HuH-7.5 (cell line): ENCODE measurements at places on chromosomes 2 and 18.

DNA sequence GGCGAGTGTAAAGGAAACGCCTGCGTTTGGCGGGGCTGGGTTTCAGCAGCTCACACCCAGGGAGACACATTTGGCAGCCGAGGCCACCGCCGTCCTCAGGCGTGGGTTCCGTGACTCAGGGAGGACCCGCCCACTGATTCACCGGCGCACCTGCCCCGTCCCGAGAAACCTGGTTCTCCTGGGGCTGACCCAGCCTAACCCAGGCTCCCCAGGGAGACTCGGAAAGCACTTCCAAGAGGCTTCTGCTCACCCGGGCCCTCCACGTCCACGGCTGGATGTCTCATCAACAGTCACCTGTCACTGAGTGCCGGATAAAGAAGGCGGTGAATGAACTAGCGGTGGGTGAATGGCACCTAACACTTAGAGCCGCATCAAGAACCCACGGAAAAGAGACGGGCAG, 126.4 kb upstream of the CTDP1 start:
- no peak for DNase-seq

DNA sequence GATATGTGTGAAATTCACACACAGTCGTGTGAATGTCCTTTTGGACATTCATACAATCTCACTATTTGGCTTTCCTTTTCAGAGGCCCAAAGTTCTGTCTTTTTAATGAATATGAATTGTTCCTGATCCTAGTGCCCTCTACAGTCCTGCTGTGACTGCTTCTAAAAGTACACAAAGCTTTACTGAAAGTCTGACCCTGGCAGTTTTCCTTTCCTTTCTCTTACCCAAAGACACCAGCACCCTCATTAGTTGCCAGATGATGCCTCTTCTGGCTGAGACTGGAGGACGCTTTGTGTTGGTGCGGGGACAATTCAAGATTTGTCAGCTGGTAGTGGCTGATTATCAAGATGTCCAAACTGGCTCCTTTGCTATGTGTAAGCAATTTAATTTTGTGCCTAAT, 81.8 kb upstream of the CDCA7 start:
- no peak for DNase-seq

GRCh38 chr18:26931659-26932058, 66.2 kb upstream of the AQP4 start:
- DNase-seq: no peak

GRCh38 chr2:161994761-161995520, 79.1 kb downstream of the DPP4 start:
- DNase-seq: no peak

DNA sequence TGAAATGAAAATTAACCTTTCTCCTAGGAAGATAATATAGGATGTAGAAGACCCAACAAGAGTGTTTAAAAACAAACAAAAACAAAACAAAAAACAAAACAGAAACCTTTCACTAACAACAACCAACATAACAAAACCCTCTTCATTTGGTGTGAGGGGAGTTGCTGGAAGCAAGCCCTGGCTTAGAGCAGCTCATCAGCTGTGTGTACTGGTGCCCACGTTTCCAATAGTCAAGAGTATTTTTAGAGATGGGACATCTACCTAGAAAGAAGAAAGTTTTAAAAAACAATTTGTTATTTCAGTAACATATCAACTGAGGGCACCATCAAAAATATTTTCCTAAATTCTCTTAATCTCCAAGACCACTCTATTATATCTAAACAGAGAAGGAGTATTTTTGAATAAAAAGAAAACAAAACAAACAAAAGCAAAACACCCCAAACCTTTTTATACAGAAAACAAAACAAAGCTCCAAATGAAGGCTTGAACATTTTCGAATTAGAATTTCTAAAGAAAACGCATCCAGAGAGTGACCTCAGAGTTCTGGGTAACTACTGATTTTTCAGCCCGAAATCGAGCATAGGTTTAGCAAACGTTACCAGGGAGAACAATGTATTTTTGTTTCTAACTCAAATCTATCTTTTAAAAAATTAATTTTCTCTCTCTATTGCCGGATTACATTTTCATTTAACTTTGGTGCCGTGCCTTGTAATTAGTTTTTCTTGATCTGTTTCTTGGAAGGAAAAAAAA, 134.6 kb downstream of the INSIG2 start:
- no peak for DNase-seq

GRCh38 chr2:95317665-95318425, 20.7 kb downstream of the KCNIP3 start:
- no peak for DNase-seq

DNA sequence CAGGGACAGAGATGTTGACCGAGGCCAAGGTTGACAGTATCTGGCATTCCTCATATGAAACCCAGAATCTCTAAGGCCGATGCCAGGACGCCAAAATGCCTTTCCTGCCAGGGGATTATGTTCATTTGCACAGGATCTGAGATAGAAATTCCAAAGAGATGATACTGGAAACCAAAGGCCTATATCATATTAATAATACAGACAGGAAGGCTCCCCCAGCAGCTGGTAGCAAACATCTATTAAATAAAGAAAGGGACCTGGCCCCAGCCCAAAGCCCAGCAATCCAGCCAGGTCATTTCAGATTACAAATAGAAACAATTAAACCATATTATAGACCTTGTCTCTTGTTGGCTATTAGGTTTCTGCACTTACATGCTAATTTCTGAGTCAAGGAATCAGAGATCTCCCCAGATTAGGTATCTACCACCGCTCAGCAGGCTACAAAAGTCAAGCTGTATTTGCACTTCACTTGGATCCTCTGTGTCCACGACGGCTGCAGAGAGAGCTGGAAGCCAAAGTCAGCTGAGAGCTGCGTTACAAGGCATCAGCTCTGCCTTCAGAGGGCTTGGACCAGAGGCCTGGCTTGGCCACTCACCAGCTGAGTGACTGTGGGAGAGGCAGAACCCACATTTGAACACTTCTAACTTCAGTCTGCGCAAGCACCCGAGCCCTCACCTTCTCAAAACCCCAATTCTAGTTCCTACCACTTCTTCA, 269.3 kb upstream of the SIX2 start:
- DNase-seq: no peak

GRCh38 chr2:191696001-191696400, 18.1 kb downstream of the NABP1 start:
- no peak for DNase-seq

GRCh38 chr2:231409776-231410175, 14.3 kb downstream of the B3GNT7 start:
- no peak for DNase-seq

DNA sequence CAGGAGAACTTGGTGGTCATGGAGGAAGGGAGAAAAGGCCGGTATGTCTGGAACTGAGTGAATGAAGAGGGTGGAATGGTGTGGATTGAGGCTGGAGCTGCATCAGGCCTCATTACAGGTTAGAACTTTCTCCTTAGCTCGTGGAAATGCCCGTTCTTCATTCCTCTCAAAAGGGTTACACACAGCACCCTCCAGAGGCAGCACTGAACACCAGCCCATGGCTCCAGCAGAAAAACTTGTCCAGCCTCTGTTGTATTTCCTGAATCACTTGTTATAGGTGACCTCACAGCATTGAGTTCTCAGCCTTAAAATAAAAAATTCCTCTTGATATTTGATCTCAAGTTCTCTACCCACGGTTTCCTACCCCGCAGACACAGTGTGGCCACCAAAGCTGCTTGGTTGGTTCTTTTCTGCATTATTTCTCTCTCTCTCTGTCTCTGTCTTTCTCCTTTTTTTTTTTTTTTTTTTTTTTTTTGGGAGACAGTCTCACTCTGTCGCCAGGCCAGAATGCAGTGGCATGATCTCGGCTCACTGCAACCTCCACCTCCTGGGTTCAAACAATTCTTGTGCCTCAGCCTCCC, 89.6 kb downstream of the ITGB1BP1 start:
- DNase-seq: peak; percentile 54

DNA sequence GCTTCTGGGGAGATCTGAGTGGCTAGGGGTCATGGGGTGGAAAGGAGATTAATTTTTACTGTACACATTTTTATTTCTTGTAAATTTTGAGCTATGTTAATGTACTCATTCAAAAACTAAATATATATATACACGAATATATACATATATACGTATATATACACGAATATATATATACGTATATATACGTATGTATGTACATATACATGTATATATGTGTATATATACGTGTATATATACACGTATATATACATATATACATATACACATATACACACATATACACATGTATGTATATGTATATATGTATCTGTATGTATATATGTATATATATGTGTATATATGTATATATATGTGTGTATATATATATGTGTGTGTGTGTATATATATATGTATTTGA, 3.0 kb upstream of the FHL2 start:
- DNase-seq: no peak

GRCh38 chr2:238848691-238848975, 748 bp downstream of the TWIST2 start:
- no peak for DNase-seq

GRCh38 chr2:128438586-128438985, 119.9 kb upstream of the HS6ST1 start:
- no peak for DNase-seq

GRCh38 chr2:239802185-239802649, 222.9 kb downstream of the NDUFA10 start:
- DNase-seq: no peak

- no peak for DNase-seq
These were observed 187.4 kb downstream of the TMEM18 start for GRCh38 chr2:489838-490237.

GRCh38 chr18:30491815-30492551, 550.6 kb downstream of the DSC3 start:
- DNase-seq: no peak

DNA sequence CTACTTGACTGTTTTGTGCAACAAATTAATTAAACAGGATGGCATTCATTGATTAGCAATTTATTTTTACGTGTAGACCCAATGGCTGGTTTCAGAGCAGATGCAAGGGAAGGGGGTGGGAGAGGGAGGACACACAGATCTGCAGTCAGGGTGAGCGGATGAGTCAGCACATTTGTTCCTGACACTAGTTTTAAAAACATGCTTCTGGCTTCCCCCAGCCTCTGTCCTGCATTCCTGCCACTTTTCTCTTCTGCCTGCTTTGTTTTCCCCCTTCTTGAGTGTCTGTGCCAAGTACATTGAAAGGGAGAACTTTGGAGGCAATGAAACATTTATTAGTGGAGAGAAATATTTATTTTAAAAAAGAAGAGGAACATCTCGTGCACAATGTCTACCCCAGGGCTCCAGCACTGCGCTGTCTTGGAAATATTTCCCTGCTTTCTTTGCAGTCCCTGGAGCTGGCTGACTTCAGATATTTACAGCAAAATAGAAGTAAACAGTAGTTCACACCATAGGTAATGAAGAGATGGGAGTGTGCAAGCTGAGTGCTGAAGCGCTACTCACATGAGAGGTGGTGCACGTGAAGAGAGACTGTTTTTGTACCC, 52.2 kb downstream of the NRP2 start:
- no peak for DNase-seq

DNA sequence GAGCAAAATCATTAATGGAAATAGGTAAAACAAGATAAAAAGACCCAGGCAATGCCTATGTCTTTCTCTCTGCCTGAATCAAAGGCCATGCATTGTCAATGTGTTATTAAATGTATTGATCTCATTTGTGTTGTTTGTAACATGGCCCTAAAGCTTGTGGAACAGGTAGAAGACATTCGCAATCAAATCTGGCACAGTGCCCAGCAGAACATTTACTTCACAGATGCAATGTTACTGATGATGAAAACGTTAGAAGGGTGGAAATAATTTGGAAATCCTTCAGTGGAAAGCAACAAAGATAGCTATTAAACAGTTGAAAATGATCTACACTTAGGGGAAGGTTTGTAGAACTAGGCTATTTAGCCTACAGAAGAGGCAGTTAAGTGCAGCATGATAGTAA, 368.2 kb downstream of the EPHA4 start:
- DNase-seq: no peak

GRCh38 chr2:156427074-156427473, 9.1 kb upstream of the GPD2 start:
- no peak for DNase-seq

DNA sequence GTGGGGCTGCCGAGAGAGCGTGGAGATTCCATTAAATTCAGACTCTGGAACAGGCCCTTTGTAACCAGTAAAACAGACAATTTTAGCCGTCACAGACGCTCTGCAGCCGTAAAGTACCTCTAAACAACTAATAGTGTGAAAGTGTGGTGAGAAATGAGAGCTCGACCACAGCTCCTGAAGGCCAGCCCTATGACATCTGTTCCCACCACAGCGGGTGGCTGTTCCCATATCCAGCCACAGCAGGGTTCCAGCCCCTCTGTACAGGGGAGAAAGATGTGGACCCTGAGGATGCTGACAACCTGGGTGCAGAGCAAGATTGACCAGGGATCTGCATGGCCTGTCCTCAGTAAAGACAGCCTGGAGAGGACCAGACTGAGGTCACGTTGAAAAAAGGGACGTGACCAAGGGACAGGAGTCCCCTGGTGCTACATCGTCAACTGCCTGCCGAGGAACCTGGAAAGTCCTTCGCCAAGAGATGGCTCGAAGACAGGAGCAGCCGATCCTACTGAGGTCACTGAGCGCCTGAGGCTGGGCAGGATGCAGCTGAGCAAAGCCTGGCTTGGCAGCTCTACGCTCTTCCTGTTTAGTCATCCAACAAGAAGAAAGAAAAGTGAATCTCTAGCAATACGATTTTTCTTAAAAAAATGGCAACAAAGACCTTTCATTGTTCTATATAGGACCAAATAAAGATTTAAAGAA, 831.7 kb downstream of the RNF144A start:
- DNase-seq: no peak

DNA sequence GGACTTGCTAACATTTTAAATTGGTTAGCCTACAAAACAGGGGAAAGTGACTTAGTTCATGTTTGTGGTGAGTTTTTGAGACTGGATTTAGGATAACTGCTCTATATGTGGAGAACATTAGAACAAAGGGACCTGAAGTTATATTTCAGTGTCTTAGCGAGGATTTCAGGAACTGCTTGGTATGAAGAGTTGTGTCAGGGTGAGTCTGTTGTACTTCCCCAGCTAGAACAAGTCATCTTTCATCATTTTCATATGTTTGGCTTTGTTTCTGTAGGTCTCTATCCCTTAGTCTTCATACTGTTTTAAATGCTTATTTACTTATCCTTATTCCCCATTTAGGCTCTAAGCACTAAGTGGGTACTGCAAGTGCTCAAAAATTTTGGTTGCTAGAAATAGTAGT, 41.9 kb downstream of the KCMF1 start:
- no peak for DNase-seq

- DNase-seq: no peak
These were observed 50.9 kb upstream of the KCNE4 start for GRCh38 chr2:223000872-223001796.

GRCh38 chr2:74137651-74138599, 9.8 kb downstream of the BOLA3 start:
- DNase-seq: no peak

DNA sequence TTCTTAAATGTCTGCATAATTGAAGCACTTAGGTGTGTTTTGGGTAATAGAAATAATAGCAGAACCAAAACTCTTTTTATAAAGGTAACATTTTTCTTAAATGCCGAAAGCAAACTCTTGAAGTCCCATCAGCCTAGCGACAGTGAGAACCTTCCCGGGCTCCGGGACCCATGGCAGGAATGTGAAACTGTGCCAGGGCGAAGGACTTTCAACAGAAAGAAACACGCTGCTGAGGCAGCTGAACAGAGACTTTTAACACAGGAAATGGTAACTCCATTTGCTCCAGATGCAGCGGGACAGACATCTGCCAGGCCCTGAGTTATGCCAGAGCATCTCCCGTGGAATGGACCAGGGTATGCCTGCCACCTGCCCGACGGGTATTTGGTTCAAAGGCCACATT, 34.3 kb downstream of the SALL3 start:
- no peak for DNase-seq

- no peak for DNase-seq
These were observed 961 bp downstream of the GPR55 start for GRCh38 chr2:230924092-230924469.
